ENCODE measurements at places on chromosomes 1 and 21.

- no peak for DNase-seq
These were observed 74.6 kb upstream of the PDC start for GRCh38 chr1:186535388-186536133.

GRCh38 chr1:244841273-244841927, 5.9 kb downstream of the COX20 start:
- DNase-seq, result no peak

- peak; percentile 45 for DNase-seq
These were observed 5.1 kb upstream of the HMGCS2 start for GRCh38 chr1:119773711-119774241.

- DNase-seq, result no peak
These were observed 12.2 kb downstream of the FCRLB start for GRCh38 chr1:161733526-161733925.

DNA sequence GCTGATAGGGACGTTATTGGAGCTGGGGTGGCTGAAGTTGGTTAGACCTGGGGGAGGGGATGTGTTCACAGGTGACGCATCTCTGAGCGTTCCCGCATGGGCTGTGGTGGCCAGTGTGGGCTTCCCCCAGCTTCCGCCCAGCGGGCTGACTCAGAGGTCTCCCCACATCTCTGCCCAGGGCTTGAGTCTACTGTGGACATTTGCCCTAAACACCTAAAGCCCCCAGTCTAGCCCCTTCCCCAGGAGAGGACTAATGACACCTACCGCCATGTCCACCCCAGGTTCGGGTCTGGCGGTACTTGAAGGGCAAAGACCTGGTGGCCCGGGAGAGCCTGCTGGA, 2.0 kb downstream of the AGRN start:
- no peak for DNase-seq

GRCh38 chr1:37752583-37753471, 12.1 kb downstream of the EPHA10 start:
- no peak for DNase-seq

DNA sequence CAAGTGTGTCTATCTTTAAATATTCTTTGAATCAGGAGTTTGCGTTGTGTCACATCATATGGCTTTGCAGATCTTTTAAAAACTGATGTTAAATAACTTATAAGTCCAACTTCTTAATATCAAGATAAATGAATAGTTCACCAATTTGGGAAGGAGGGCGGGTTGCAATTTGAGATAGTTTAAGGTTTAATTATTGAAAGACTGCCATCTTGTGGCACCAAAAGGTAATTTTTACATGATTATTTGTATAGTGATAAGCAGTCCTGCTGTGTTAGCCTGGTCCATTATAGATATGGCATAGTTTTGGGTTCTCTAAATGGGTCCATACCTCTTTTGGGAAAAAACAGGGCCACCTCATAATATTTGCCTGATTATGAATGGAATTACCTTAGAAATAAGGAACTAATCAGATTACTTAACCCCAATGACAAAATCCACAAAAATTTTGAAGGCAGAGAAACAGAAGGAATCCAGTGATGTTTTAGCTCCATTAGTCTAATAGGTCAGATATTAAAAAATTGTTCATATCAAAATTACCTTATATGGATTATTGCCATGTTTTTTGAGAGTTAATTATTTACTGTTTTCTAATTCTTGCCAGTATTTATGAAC, 64.3 kb downstream of the PRKAA2 start:
- DNase-seq, result peak; percentile 16

- no peak for DNase-seq
These were observed 170.1 kb downstream of the SEC16B start for GRCh38 chr1:177799746-177800145.

GRCh38 chr1:8217011-8217711, 100.8 kb upstream of the SLC45A1 start:
- peak; percentile 78 for DNase-seq

DNA sequence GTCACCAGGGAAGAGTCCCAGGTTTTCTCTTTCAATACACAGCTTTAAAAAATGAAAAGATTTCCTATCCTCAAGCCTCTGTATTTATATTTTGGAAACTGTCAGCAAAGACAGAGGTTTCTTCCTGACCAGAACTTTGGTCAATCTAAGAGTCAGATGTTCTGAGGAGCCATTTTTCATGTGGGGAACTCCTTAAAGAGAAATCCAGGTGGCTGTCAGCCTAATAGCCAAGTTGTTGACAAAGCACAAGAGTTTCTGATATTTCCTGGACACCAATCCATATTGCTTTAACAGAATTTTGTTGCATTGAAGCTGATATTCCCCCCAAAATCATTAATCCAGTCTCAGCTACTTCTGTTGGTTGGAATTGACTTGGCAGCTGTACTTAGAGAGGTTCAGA, 318.6 kb upstream of the NFIA start:
- no peak for DNase-seq

DNA sequence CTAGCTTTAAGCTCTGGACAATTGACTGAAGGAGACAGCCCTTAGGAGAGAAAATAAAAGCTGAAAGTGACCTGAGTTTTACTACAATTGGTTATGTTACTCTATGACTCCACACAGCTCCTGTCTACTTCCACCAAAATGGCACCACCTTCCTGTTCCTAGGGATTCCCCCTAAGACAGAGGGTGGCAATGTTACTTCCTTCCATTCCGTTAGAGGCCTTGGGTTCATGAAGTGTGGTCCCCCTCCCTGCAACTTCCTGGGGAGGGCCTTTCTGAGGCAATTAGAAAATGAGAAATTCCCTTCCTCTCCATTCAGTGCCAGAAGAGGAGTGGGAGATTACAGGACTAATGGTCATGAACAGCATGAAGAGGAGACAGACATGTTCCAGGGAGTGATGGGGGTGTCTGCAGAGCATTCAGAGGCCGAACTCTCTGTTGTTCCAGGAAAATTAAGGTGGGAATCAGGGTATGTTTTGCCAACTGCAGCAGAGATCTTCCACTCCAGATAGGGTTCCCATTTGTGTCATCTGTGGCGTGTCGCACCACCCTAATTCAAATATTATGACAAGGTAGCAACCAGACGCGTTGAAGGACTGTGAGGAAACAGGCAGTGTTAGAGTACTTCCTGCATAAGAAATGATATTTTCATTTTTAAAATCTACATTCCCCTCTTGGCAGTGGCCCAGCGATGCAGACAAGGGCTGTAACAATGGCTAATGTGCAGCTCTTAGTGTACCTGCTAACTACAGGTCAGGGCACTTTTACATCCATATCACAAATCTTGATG, 53.1 kb upstream of the TRIM67 start:
- no peak for DNase-seq

- no peak for DNase-seq
These were observed 6.8 kb downstream of the OR10Z1 start for GRCh38 chr1:158611916-158612315.

DNA sequence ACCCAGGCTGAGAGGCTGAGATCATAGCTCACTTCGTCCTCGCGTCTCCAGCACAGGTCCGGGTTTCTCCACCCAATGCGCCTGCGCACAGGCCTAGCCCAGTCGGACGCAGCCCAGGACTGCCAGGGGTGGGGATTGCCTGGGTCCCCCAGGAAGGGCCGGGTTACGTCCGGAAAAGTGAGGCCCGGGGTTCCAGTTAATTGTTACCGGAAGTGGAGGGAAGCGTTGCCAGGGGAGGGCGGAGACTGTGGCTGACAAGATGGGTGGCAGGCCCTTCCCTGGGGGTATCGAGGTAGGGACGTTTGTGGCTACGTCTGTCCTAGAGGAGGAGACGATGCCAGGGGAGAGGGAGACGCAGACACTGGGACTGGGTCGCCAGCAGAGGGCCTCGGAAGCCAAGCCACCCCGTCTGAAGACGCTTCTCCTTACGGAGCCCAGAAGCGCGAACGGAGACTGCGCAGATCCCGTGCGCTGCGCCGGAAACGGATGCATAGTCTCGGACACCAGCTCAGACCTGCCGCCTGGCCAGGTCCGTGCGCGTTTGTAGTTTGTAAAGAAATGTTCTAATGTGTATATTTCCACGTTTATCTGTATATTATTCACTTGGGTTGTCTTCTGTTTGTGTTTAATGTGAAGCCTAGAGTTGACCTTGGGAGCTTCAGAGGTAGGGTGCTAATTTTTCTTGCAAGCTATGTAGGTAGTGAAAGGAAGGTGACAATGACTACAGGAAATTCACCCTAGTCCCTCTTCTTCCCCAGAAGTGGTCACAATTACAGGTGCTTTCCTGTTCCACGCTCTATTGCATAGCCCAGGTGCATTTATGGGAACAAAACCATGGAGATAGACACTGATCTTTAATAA, 7.3 kb downstream of the RSRP1 start:
- DNase-seq, result peak; percentile 94

- no peak for DNase-seq
These were observed 21.7 kb downstream of the TMEM53 start for GRCh38 chr1:44652445-44653106.

- no peak for DNase-seq
These were observed 55.9 kb downstream of the GON4L start for GRCh38 chr1:155801149-155801548.

DNA sequence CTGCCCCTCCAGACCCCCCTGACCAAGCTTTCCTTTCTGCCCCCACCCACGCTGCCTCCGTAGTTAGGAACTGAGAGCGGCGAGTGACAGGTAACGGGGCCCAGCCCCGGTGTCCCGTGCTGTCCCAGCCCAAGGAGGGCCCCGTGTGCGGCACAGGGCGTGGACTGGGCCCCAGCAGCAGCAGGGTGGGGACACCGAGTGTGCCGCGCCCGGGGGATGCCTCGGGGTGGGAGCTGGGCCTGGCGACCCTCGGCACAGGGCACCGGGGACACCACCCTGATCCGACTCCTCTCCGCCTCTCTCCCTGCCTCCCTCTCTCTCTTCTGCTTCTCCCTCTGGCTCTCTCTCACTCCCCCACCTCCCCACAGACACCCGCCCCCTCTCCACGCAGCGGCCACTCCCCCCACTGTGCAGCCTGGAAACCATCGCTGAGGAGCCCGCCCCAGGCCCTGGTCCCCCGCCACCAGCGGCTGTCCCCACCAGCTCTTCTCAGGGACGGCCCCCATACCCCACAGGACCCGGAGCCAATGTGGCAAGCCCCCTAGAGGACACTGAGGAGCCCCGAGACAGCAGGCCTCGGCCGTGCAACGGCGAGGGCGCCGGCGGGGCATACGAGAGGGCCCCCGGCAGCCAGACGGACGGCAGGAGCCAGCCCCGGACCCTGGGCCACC, 22.7 kb downstream of the PANK4 start:
- no peak for DNase-seq

DNA sequence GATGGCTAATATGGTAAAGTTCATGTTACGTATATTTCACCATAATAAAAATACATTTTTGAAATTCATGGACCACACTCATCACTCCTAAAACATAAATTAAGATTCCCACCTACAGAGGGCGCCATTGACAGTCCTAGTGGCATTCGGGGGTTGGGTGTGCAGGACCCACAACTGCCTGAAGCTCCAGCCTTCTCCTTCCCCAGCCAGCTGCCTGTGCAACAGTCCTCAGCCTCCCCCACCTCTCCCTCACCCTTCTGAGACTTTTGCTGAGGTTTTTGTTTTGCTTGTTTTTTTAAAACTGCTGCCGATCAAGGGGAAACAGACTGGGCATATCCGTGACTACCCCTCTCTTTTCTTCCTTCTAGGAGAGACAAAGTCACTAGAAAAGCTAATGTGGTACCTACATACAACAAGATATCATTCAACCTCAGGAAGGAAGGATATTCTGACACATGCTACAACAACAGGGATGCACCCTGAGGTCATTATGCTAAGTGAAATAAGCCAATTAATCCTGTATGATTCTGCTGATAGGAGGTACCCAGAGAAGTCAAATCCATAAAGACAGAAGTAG, 9.2 kb upstream of the EVA1C start:
- DNase-seq, result peak; percentile 59
